ENCODE measurements at places on chromosomes 6 and 20.

DNA sequence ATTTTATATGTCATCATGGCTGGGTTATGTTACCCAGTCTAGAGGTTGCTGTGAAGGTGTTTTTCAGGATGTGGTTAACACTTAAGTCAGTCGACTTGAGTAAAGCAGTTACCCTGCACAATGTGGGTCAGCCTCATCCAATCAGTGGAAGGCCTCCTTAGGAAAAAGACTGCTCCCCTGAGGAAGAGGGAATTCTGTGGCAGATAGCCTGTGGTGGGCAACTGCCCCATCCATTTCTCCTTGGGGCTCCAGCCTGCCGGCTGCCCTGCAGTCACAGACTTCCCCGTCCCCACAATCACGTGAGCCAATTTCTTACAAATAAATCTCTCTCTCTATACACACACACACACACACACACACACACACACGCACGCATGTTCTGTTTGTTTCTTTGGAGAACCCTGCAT is 34.5 kb upstream of the MPC1 start:
- DNase-seq, result peak; percentile 65

DNA sequence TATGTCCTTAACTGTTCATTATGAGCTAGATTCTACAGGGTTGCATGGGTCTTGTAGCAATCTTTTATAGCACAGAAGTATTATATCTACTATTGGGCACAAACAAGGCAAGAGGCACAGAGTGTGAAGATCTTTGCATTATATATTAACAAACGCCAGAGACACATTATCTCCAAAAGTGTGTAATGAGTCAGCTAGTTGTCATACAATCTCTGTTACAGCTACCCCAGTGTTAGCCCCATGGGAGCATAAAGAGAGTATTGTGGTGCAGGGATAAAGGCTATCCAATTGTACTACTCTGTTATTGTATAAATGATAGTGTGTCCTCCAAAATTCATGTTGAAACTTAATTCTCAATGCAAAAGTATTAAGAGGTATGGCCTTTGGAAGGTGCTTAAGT is 148.4 kb upstream of the RIMS1 start:
- no peak for DNase-seq

DNA sequence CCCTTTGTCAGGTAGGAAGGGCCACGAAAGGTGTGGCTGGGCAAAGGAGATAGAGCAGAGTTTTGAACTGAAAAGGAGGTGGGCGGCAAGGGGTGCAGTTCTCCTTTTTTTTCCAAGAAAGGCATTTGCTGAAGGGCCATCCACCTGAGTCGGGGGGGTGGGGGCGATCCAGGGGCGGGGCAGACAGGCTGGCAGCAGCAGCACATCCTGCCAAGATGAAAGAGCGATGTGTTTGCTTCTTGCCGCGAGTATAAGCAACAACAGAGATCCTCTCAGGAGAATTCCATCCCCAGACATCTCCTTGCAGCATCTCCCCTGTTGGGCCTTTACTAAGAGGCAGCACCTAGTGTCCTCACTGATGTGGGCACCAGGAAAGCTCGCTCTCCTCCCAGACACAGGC is 516.5 kb downstream of the CD83 start:
- DNase-seq, result no peak

DNA sequence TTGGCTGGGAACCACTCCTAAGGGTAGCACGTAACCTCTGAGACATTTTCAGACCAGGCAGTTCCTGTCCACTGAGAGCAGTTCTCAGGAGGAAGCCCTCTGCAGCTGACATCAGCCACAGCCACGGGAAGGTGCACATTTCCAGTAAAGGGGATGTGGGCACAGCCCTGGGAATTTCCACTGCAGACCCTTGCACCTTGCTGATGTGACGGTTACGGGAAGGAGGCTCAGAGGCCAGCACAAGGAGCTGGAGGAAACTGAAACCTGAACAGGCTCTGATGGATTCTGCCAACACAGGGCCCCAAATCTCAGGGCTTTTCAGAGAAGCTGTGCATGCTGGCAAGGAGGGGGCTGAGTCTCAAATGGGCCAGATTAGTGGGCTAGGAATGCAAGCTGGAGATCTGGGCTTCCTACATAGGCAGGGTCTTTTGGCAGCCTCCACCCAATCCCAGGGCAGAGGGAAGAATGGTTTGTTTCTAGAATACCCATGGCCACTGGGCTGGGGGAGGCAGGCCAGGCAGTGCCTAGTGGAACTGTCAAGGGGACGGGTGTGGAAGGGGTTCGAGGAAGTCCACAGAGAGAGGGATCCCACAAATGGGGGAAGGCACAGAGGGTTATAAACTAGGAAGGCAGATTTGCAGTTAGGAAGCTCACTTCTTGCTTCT is 14.2 kb downstream of the EBF4 start:
- no peak for DNase-seq

DNA sequence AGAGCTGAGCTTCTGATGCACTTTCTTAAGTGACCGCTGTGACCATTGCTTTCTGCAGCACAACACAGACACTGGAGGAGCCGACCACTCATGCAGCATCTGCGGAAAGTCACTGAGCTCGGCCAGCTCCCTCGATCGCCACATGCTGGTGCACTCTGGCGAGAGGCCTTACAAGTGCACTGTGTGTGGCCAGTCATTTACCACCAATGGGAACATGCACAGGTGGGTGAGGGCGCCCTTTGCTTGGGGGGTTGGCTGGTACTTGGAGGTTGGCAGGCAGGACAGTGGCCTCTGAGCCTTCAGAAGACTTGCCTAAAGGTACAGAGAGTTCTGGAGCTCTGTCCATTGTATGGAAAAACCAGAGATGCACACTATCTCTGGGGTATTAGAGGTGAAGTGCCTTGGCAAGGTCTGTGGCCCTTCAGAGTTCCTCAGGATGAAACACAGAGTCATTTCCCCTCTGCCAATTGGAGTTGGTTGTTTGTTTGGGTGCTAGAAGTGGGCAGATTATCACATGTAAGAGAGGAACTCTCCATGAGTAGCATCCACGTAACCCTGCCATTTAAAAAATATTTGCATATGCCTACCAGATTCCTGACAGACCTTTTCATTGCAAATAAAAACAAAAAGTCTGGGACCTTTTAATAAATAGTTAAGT is 81.5 kb downstream of the RREB1 start:
- no peak for DNase-seq

DNA sequence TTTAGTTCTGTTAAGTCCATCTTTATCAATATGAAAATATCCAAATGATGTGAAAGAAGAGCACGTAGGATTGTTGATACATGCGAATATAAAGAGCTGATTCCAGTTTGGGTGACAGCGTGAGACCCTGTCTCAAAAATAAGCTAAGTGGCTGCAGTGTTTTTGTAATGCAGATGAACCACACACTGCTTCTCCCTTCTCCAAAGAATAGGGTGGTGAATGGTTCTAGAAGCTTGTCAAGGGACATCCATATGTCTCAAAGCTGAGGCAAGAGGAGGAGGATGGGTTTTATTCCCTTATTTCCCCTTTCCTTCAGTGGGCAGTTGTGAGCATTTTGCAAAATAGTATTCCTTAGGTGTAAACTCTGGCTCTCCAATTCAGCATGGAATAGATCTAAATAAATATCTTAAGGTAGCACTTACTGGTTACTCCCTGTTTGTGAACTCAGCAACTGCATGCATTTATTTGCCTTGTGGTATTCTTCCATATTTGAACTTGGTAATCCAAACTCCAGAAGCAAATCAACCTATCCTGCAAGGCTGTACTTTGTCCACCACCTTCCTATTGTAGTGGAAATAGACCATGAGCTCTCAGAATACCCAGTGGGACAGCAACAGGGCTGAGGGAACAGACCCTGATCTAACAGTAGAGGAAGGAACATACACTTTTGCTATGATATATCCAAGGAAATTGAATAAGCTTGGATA is 38.0 kb downstream of the XRN2 start:
- DNase-seq, result no peak

DNA sequence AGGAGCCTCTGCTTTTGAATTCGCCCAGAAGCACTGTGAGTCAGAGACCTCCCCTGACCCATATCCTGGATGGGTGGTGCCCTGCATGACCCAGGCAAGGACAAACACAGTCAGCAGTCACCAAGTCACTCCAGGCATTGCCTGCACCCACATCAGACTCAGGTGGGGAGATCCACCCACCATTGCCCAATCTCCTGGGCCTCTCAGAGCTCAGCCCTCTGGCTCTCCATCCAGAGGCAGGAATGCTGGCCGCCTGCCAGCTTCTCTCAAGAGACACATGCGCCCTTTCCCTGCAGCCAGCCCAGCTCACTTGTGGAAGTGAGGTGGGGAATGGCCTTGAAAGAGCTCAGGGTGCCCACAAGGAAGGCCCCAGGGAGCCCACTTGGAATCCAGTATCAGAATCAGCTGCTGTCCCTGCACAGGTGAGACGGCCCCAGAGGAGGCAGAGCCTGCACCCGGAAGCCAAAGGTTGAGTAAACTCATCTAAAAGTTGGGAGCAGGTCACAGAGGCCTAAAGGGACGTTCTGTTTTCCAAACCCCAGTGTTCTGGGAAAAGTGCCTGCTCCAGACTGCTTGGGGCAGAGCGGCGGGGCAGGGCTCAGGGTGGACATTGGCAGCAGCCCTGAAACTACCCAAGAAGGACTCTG is 129.8 kb downstream of the PREX1 start:
- DNase-seq, result no peak

GRCh38 chr6:32152769-32153563 is 975 bp upstream of the PPT2 start:
- peak; percentile 43 for DNase-seq

- no peak for DNase-seq
Observed at GRCh38 chr6:31393932-31394331, 9.5 kb upstream of the MICA start.

DNA sequence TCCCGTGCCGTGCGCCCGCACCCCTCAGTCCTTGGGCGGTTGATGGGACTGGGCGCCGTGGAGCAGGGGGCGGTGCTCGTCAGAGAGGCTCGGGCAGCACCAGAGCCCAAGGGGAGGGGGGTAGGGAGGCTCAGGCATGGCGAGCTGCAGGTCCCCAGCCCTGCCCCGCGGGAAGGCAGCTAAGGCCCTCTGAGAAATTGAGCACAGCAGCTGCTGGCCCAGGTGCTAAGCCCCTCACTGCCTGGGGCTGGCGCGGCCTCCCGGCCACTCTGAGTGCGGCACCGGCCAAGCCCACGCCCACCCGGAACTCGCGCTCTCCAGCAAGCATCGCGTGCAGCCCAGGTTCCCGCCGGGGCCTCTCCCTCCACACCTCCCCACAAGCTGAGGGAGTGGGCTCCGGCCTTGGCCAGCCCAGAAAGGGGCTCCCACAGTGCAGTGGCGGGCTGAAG is 16.4 kb downstream of the SOX4 start:
- DNase-seq, result no peak

DNA sequence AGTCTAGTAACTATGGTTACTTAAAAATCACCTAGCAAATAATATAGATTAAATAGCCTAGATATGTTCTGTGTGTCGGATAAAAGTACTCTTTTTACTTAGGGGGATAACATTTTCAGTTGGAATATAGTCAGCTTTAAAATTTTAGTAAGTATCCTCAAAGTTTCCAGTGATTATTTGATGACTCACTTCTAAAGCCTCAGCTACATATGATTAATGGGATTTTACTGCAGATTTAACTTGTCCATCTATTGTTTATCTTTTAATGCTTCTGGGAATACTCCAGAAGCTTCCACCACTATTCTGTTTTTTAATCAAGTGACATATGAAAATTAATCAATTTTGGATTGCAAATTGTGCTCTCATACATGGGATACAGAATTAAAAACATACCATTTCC is 8.7 kb upstream of the TENT5A start:
- no peak for DNase-seq

DNA sequence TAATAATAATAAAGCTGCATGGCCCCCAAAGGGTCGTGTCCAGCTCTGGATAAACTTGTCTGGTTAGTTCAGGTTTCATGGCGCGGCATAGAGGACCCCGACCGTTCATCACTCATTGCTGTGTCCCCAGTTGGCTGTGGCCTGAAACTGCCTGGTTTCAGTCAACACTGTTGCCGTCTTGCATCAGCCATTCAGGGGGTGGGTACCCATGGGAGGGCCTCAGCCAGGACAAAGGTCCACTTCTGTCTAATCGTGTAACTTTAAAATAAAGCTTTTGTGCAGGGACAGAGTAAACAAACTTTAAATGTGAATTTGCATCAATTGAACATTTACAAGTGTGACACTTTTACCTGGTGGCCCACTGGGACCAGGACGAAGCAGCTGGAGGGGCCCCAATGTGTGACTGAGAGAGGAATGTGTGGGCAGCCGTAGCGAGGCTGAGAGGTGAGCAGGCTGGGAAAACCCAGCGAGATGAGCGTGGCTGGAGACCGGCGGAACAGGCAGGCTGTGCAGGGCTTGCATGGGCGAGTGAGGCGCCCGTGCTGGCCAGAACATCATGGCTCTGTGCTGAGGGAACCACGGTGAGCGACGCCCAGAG is 22.3 kb upstream of the UNC93A start:
- no peak for DNase-seq

GRCh38 chr20:62754991-62755356 is 41.3 kb upstream of the MRGBP start:
- no peak for DNase-seq

DNA sequence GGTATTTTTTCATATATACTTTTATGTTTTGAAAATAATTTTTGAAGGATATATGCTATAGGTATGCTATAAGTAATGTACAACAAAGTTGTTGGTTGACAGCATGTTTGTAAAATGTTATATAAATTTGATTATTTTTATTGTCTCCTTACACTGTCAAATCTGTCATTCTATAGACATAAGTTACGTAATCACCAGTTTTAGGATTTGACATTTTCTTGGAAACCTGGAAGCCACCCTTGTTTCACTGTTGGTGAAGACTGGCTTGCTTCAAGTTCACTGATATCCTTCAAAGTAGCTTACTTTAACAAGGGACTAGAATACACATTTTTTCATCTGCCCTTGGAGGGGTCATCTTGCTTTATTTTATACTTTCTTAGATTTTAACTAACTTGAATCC is 1288.6 kb upstream of the EYS start:
- no peak for DNase-seq
